Mammary epithelial cell (primary cell): ENCODE measurements at places on chromosomes 16 and 17.

- peak; percentile 30 for DNase-seq
Observed at GRCh38 chr17:16381496-16381820, 567 bp downstream of the UBB start.

DNA sequence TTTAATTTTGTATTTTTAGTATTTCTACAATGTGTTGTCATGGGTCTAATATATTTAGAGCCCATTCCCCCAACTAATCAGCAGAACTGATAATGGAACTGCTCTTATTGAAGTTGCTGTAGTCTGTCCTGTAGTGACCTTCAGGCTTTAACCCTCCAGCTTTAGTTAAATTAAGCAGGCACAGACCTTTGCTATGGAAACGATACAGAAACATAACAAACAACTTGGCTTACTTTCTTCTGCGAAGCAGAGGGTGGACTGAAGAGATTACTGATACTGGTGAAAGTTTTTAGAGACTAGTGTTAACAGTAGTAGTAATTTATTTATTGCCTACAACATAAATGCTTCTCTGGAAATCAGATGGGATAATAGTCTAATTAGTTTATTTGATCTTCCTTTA is 61.4 kb downstream of the NFATC3 start:
- DNase-seq, result no peak

GRCh38 chr16:14585287-14585686 is 44.8 kb downstream of the PARN start:
- no peak for DNase-seq

GRCh38 chr17:79975498-79976134 is 60.1 kb downstream of the TBC1D16 start:
- DNase-seq, result no peak

- DNase-seq, result peak; percentile 10
Observed at GRCh38 chr16:82943371-82943770, 316.6 kb downstream of the CDH13 start.

DNA sequence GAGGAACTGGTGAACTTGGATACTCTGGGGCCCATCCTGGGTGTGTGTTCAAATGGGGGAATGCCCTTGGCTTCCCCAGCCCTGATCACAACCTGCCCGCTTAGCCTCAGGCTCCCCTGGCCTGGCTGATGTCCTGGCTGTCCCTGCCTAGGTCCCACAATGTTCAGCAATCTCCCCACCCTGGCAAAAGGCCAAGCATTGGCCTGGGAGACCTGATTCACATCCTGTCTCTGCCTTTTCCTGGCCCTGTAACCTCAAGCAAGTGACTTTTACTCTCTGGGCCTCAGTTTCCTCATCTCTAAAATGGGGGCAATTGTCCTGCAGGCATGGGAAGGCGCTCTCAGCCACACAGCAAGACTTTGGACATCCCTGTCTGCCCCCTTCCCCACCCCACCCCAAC is 14.4 kb downstream of the CPNE2 start:
- no peak for DNase-seq

DNA sequence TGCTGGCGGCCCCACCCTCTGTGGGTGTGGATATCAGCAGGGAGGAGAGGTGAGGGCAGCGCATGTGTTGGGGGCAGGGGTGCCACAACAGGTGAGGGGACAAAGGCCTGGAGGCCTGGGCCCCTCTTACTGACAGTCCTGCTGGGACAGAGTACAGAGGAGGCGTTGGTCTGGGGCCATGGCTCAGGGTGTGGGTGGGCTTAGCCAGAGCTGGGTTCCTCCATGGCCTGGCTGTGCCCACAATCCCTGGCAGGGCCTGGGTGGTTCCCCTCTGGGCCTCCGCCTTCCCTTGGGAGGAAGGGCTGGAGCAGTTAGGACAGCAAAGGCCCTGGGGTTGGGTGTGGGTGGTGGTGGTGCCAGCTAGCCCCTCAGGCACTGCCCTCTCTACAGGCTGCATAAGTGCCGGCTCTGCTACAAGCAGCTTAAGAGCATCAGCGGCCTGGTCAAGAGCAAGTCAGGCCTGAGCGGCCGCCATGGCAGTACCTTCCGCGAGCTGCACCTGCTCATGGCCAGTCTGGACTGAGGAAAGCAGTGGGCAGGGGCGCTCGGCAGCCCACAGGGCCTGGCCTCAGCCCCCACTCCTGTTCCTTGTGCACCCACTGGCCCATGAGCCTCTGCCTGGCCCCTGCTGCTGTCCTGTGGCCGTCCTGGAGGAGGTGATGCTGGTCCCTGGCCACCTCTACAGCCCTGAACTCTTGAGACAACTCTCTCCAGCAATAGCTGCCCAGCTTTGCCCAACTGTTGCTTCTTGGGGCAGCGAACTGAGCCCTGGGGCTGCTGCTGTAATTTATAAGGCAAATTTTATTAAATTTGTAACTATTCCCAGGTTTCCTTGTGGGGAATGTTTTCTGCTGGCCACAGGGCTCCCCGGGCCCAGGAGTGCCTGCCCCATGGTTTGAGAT is 21.1 kb downstream of the KATNB1 start:
- no peak for DNase-seq

DNA sequence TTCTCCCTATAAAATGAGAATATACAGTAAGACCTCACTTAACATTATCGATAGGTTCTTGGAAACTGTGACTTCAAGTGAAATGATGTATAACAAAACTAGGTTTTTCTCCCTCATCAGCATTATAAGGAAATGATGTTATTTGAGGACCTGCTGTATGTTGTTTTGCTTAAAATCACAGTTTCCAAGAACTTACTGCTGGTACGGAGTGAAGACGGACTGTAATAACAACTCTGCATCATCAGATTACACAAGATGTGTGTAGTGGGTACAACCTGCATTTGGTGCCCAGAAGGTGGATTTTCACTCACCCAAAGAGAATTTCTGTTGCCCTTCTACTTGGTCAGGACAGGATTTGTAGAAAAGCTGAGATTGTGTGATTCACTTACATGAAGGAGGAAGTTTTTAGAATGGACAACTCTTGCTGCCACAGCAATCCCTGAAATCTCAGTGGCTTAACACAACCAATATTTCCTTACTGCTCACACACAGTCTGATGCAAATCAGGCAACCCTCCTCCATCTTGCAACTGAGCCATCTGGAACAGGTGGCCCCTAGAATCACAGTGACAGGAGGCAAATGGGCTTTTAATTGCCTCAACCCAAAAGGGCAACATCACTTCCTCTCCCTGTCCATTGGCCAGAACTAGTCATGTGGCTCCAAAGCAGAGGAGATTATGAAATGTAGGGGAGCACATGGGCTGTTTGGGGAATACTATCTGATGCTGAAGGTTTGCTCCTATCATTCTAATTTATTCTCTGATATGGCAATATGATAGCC is 67.6 kb upstream of the CACNG5 start:
- no peak for DNase-seq

GRCh38 chr17:58105093-58105492 is 21.9 kb downstream of the DYNLL2 start:
- no peak for DNase-seq

- no peak for DNase-seq
Observed at GRCh38 chr17:39236450-39236927, 10.7 kb upstream of the STAC2 start.

- DNase-seq, result peak; percentile 23
Observed at GRCh38 chr17:66123163-66123562, 68.8 kb downstream of the CEP112 start.

DNA sequence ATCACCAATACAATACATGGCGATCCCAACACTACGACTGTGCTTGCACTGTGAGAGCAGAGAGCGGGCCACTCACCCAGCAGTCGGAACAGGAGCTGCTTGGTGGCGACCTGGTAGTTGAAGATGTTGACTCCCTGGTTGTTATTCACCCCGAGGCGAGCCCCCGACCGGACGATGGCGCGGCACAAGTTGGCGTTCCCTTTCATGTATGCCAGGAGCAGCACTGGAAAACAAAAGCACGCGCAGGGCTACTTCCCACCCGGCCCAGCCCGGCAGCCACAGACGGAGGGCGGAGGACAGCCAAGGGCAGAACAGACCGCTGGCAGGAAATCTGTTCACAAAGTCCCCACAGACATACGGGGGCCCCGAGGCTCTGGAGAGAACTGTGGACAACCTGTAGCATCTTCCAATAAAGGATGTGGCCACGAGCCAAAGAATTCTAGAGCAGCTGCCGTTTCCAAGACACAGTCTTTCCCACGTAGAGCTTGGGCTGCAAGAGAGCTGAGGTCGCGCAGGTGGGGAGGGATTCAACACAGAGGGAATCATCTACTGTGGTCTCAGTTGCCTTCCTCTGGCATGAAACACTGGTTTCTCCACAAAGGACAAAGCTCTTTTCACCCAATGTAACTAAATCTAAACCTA is 27.8 kb downstream of the CYB5D2 start:
- DNase-seq, result no peak

DNA sequence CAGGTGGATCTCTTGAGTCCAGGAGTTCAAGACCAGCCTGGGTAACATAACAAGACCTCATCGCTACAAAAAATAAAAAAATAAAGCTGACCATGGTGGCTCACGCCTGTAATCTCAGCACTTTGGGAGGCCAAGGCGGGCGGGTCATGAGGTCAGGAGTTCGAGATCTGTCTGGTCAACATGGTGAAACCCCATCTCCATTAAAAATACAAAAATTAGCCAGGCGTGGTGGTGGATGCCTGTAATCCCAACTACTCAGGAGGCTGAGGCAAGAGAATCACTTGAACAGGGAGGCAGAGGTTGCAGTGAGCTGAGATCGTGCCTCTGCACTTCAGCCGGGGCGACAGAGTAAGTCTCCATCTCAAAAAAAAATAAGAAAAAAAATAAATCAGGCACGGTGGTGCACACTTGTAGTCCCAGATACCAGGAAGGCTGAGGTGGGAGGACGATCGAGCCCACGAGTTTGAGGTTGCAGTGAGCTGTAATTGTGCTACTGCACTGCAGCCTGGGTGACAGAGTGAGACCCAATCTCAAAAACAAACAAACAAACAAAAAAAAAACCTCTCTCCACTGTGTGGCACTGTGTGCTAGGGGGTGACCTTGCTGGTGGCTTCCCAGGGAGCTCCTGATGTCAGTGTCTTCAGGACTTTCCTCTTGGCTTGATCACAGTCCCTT is 19.8 kb upstream of the MAPK3 start:
- no peak for DNase-seq
